ENCODE measurements at places on chromosomes 2 and 18.

GRCh38 chr2:11750917-11751316, 4.5 kb downstream of the LPIN1 start:
- no peak for DNase-seq

DNA sequence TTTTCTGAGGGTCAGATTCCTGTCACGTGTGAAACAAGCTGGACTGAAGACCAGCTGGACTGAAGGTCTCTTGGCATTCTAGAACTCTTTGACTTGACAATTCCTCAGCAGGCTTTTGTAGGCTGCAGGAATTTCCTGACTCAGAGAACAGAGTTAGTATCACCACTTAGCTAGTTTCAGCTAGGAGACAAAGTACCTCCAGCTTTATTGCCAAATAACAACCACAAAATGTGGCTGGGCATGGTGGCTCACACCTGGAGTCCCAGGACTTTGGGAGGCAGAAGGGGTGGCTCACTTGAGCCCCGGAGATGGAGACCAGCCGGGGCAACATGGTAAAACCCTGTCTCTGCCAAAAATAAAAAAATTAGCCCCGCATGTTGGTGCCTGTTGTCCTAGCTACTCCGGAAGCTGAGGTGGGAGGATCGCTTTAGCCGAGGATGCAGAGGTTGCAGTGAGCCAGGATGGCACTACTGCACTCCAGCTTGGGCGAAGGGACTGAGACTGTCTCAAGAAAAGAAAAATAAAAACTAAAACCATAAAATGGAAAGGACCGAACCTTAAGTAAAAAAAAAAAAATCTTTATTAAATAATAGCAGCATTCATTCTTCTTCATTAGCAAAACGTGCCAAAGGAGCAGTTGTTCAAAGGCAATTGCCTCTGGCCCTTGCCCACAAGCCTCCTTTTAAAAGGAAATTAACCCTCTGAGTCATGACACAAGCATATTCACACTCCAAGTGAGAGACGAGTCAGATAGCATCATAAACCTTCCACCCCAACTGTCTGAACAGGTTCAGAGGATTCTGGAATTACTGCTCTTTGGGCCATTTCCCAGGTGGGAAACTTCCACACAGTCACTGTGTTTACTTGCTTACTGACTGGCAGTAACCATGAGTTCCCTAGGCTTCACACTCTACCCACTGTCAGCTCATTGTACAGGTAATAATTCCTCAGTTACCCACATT, 88.9 kb downstream of the MYL12B start:
- DNase-seq = no peak

- no peak for DNase-seq
These were observed 15.4 kb upstream of the TET3 start for GRCh38 chr2:73969356-73969755.

GRCh38 chr18:67199993-67200617, 316.4 kb downstream of the DSEL start:
- peak; percentile 83 for DNase-seq

DNA sequence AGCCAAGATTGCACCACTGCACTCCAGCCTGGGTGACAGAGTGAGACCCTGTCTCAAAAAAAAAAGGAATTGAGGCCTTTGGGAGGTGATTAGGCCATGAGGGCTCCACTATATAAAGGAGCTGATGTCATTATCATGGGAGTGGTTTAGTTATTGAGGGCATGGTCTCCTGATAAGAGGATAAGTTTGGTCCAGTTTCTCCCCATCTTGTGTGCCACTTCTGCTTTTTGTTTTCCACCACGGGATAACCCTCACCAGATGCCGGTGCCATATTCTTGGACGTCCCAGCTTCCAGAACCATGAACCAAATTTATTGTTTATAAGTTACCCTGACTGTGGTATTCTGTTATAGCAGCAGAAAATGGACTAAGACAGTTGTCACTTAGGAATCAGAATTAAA, 125.8 kb downstream of the C1D start:
- DNase-seq = no peak

- DNase-seq = no peak
These were observed 196.0 kb downstream of the PAX3 start for GRCh38 chr2:222102575-222103349.

DNA sequence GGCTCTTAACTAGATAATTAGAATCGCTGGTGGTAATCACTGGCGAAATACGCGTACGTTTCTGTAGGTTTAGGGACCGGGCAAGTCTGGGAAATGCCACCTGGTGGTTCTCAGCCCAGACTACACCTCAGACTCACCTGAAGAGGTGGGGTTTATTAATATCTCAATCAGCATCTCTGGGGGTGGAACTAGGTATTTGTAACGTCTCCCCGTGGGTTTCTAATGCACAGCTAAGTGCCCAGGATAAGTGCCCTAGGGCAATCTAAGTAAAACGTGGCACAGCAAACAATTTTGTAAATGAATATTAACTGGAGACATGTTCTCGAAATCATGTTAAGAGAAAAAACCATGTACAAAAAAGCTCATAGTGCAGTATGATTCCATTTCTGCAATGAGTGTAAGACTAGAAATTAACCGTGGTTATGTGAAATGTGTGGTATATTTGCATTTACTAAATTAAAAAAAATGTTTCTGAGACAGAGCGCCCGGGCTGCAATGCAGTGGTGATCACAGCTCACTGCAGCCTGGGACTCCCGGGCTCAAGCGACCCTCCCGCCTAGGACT, 760 bp upstream of the CNOT11 start:
- peak; percentile 72 for DNase-seq

GRCh38 chr18:57920036-57920435, 116.9 kb upstream of the ATP8B1 start:
- DNase-seq = no peak

DNA sequence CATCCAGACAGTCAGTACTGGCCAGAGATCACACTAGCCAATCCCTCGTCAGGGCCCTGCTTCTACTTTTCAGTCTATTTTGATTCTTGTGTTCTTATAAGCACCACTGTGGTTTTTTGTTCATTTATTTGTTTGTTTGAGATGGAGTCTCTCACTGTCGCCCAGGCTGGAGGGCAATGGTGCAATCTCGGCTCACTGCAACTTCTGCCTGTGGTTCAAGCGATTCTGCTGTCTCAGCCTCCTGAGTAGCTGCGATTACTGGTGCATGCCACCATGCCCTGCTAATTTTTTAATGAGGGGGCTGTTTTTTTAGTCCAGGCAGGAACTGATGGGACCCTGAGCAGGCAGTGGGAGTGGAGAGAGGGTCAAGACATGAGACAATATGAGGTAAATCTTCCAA, 64.9 kb upstream of the KIF5C start:
- no peak for DNase-seq

- DNase-seq = peak; percentile 94
These were observed 330.0 kb upstream of the PKDCC start for GRCh38 chr2:41717839-41718238.

DNA sequence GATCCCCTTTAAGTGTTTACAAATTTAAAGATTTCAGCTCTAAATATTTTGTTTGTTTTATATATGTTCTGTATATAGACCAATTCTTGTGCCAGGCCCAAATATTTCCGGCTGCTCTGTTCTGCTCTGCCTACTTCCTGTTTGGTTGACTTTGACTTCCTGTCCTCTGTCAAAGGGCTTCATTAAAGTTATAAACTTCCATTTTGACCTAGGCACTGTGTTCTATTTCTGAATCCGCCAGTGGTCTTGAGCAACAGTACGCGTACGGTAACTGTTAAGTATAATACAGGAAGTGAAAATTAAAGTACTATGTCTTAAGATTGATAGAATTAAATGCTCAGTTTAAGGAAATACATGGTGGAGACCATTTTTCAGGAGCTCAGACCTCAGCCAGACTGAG, 13.5 kb upstream of the REL start:
- DNase-seq = no peak

GRCh38 chr2:94759211-94759610, 112.0 kb upstream of the TEKT4 start:
- DNase-seq = no peak

DNA sequence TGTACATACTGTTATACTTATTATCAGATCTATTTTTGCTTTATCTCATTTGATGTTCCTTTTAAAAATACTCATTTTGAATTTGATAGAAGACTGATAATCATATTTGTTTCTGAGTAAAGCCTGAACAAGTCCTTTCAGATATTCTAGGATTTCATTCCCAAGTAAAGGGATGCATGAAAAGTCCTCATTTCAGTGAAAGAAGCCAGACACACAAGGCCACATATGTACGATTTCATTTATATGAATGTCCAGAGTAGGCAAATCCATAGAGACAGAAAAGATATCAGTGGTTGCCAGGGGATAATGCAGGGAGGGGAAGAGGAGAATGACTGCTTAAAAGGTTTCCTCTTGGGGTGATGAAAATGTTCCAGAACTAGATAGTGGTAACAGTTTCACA, 53.4 kb downstream of the DSC3 start:
- DNase-seq = no peak
